ENCODE measurements at places on chromosomes 1 and 21.

DNA sequence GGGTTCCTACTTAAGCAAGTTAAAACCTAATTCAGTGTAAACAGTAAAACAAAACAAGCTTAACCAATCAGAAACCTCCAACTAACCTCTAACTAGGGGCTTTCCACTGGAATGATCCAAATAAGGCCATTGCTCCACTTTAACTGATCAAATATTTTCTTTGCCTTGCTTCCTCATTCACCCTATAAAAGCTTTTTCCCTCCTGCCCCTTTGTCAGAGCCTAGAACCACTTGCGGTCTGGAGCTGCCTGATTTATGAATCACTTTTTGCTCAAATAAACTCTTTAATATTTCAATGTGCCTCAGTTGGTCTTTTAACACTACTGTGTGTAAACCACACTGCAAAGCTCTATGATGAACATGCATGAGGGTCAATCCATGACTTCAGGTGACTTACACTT is 4.5 kb upstream of the FAM89A start:
- peak; percentile 38 for DNase-seq

DNA sequence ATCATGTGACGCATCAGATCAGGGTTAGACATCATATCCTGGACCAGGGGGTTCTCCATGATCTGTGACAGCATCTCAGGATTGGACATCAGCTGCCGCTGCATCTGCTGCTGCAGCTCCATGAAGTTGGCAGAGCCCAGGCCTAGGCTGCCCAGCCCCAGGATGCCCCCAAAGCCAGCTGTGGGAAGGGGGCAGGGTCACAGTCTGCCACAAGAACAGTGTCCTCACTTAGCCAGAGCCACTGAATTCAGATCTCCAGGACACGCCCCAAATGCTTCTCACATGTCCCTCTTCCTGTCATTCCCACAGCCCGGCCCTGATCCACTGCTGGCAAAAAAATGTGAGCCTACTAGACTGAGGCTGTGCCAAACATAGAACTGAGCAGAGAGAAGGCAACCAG is 3.2 kb downstream of the UBQLN4 start:
- no peak for DNase-seq

GRCh38 chr1:2470290-2471158 is 5.6 kb upstream of the PLCH2 start:
- no peak for DNase-seq

DNA sequence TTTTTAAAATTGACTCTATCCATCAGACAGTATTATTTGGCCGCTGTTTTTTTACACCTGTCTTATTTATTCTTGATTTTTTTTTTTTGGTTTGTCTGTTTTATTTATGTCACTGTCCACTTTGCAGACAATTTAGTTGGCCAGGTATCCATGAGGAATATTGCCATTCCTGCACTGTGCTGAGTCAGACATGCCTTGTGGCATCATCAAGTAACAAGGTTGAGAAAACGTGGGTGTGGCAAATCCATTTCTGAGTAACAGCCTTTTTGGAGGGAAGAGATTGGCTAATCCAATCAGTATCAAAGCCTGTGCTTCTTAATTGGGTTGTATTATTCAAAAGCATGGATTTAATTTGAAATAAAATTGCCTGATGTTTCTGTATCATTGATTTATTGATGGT is 463.1 kb downstream of the USP25 start:
- DNase-seq = peak; percentile 36

DNA sequence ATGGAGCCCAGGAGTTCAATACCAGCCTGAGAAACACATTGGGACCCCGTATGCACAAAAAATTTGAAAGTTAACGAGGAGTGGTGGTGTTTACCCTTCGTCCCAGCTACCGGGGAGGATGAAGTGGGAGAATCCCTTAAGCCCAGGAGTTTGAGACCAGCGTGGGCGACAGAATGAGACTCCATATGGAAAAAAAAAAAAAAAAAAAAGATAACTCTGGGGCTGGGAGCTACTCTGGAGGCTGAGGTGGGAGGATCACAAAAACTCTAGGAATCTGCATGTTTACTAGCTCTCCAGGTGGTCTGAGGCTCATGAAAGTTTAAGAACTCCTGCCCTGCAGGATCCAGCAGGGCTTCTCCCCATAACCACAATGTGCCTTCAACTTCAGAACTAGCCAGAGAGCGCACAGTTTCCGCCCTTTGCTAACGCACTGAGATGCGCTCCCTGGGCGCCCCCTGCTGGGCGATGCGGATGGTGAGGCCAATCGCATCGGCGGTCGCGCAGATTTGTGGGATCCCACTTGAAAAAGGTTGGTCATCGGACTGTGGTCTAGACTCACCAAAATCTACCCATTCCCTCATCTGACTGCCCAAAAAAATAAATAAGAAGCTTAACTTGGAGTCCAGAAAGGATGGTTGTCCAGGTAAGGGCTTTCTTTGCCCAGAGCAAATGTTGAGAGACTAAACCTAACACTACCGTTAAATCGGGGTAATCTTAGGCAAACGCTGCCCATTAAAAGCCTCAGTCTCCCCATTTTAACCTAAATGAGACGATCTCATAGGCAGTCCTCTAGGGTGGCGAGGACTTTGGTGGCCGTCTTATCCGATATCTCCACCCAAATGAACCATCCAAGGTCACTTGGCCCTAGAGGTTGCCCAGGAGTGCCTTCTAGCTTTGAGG is 8.8 kb downstream of the ZNF683 start:
- peak; percentile 93 for DNase-seq

GRCh38 chr1:44036409-44037139 is 5.3 kb upstream of the SLC6A9 start:
- DNase-seq = peak; percentile 90

DNA sequence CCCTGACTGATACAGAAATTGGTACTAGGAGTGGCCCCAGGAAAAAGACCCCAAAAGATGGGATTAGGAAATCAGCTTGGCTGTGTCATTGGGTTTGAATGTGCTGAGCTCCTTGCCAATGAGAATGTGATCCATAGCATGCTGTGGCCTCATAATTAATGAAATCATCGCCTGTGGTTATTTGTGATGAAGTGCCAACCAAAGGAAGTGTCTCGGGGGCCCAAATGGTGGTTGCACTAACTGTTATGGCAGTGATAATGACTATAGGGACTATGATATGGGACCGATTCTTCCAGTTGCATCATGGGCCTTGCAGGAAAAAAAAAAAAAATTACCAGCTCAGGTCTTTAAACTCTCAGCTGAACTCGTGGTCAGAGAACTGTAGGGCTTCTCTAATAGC is 15.4 kb upstream of the ZDHHC18 start:
- peak; percentile 17 for DNase-seq

- no peak for DNase-seq
Measured at GRCh38 chr1:58249388-58249736, 297.2 kb downstream of the OMA1 start.

DNA sequence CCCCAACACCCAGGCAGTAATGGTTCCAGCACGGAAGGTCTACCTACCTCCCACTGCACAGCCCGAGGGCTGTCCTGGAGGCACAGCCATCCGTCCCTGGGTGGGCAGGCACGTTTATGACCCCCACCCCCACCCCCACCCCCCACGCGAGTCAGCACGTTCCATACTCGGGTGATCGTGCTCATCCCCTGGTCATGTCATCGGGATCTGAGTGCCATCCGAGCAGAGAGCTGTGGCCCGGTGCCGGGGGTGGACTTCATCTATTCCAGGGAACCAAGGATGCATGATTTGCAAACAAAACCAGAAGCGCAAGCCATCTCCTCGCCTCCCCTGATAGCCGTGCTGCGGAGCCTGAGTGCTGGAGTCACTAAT is 1.1 kb downstream of the TSPEAR start:
- no peak for DNase-seq

- peak; percentile 29 for DNase-seq
Measured at GRCh38 chr21:42472521-42472920, 23.5 kb downstream of the RSPH1 start.

DNA sequence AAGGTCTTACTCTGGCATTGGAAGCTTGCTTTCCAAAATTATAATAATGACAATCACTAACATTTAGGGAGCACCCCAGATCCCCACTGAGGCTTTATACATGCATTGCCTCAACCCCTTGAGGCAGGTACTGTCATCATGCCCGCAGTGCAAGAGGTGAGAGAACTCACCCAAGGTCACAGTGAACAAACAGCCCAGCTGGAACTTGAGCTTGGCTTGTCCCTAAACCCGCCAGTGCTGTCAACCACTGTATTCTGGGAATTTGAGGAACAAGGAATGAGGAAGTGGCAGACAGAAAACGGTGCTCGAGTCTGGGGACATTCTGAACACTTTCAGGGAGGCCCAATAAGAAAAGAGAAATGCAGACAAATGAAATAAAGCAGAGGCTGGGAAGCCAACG is 34.6 kb upstream of the TLR5 start:
- DNase-seq = peak; percentile 81

DNA sequence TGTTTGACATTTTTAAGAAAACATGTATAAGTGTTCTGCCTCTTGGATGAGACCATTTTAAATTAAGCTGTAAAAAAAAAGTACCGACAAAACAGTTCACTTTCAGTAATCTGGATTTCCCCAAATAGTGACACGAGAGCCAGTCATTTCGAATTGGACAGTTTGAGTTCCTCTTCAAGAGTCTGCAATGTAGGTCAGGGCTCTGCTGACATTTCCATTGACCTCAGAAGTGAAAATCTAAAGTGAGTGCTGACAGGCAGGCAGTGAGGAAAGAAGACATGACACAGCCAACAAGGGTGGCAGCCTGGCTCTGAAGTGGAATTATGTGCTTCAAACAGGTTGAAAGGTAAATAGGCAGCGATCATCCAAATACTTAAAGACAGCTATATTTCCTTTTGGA is at the start of gene IL23R:
IL23R (plus strand) TSS at position 259 of the 400 bp plus-strand sequence. CDS start 1,667 bp downstream, outside the sequence.
- no peak for DNase-seq

GRCh38 chr1:20367626-20368025 is 77.0 kb downstream of the VWA5B1 start:
- no peak for DNase-seq

- no peak for DNase-seq
Measured at GRCh38 chr1:158942490-158942889, 11.1 kb downstream of the PYHIN1 start.

- peak; percentile 18 for DNase-seq
Measured at GRCh38 chr1:81894867-81895266, 94.1 kb downstream of the ADGRL2 start.

- peak; percentile 57 for DNase-seq
Measured at GRCh38 chr1:176601348-176601747, 138.4 kb downstream of the PAPPA2 start.

DNA sequence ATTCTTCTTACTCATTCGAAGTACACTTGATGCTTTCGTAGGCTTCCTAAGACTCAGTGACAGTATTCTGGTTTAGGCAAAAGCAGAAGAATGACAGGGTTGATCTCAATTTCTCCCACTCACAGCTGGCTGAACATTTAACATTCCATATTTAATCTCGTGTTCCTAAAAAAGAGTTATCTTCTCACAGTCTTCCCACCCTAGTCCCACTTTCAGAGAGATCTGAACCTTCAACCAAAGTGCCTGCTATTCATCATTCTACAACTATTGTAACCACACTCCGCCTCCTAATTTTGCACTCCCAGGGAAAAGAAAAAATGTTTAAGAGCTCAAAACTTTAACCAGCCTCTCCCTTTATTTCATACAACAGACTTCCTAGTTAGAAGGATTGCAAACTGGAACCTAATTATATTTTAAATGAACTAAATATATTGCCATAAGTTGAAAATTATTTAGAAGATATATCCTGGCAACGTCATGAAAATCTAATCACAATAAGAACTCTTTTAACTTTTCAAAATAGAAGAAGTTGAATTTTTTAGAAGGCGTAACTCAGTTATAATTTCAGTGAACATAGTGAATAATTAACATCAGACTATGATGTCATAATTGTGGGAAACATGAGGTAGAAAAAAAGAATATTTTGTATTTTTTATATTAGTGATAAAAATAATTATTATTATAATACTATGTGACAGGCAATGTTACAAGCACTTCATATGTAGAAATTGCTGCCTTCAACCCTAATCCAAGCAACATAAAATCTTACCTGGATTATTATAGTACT is 540.9 kb upstream of the ADGRL2 start:
- DNase-seq = no peak

GRCh38 chr1:159406821-159407220 is 25.2 kb upstream of the OR10J4 start:
- no peak for DNase-seq

DNA sequence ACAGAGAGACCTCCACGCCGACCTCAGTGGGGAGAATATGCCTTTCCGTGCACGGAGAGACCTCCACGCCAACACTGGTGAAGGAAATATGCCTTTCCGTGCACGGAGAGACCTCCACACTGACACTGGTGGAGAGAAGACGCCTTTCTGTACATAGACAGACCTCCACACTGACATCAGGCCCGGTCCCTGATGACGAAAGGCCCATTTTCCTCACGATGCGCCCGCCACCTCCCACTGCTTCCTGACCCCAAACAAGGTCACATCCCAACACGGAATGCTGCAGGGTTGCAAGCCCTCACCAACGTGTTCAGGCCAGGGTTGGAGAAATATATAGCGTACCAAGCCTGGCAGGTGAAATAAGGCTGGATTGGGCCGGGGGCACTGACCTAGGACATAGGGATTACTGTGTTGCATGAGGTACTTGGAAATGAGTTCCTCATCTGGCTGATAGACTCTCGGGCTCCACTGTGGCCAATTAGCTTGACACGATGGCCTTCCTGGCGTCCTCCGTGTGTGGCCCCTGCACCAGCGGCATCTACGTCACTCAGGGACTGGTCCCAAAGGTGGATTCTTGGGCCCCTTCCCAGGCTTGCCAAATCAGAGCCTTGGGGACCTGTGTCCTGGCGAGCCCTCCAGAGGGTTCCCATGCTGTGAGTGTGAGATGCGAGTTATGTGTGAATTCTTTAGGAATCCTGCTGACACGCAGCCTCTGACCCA is 16.5 kb upstream of the SUMO3 start:
- DNase-seq = no peak

DNA sequence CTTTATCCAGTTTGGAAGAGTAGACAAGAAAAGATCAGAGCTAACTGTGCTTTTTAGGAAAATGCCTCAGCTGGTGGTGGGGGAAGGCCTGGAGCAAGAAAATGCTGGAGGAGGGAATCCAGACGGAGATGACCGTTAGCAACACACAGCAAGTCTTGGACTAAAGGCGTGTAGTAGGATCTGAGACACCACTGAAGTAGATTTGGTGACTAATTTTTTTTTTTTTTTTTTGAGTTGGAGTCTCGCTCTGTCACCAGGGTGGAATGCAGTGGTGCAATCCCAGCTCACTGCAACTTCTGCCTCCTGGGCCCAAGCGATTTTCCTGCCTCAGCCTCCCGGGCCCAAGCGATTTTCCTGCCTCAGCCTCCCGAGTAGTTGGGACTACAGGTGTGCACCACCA is 41.2 kb downstream of the LPAR3 start:
- no peak for DNase-seq

All from OCI-M1 (cell line).